ENCODE measurements at places on chromosomes 1 and 21.
A peak's percentile ranks its signal among the peaks of the same experiment; 100 is the strongest.

GRCh38 chr1:18673976-18674375 lies 43.3 kb downstream of the PAX7 start:
- DNase-seq: no peak

DNA sequence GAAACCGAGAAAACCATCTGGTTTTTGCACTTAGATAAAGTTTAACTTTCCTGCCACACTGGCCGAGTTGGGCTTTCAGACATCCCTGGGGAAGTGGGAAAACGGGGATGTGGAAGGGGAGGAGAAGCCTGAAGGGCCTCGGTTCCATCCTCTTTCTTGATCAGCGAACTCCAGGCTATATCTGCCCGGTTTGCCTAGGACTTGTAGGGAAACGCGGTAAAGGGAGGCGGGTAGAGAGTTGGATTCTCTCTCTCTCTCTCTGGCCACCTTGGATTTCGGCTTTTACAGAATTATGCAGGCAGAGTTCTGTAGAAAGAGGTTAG lies 4.6 kb upstream of the LHX8 start:
- no peak for DNase-seq

DNA sequence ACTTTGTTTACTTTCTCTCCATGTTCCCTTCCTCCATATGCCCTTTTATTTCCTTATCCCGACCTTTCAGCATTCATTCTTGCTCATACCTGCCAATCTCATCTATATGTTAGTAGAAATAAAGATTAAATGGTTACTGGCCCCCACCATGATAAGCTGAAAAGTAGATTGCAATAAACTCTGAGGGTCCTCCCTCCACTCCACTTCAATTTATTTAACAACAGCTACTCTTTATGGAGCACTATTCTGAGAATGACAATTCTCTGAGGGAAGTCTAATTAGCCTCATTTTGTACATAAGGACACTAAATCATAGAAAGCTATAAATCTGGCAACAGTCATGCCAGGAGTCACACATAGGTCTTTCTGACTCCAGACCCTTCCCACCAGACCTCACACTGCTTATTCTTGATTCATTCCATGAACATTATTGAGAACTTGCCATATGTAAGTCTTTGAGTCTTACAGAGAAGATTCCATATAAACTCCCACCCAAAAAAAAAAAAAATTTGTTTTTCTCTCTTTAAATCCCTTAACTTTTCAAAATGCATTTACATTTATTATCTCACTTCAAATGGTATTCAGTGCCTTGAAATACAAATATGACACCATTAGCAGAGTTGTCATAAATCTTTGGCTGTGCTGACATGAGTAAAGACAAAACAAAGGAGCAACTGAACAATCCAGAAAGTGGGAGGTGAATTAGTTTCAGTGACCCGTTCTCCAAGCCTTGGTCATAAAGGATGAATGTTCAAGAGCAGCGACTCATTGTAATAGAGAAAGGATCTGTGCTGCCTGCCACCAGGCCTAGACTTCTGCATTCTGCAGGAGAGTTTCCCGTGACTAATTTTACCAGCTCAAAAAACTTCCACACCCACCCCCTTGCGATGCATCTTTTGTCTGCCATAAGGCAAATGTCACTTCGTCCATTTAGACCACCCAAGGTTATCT lies 28.5 kb downstream of the PALMD start:
- no peak for DNase-seq

DNA sequence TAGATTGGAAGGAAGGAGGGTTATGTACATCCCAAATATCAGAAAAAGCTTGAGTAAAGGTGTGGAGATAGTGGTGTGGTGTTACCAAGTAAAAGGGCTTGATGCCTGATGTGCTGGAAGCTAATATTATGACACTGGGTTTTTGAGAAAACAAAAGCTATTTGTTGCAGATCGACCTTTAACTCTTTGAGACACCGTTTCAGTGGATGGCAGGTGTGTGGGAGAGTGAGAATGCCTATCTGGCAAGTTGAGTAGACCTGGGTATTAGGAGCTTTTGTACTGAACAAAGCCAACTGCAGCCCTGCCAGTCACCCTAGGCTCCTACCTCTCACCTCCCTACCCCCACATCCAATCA lies 1.4 kb downstream of the MMACHC start:
- DNase-seq: no peak

GRCh38 chr1:22121421-22121911 lies 21.4 kb downstream of the WNT4 start:
- no peak for DNase-seq

- DNase-seq: no peak
Measured at GRCh38 chr1:85406887-85407533, 57.9 kb downstream of the DDAH1 start.

DNA sequence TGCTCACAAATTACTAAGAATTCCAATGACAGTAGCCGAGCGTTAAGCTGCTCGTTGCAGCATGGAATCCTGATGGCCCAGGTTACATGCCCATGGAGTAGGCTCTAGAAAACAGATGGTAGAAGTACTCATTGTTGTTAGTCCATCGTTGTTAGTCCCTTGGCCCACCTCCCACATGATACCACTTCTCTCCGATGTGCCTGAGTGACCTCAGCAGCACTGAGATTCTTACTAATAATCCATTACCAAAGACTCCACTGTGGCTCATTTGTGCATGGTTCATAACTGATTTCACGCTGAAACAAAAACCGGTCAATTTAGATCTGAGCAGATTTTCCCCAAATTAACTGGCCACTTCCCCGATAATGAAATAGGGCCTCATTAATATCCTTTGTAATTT lies 772.3 kb upstream of the CXADR start:
- no peak for DNase-seq

- DNase-seq: no peak
Measured at GRCh38 chr1:68223687-68224086, 8.6 kb downstream of the WLS start.

GRCh38 chr1:53501065-53502005 lies 42.1 kb downstream of the DMRTB1 start:
- DNase-seq: no peak

DNA sequence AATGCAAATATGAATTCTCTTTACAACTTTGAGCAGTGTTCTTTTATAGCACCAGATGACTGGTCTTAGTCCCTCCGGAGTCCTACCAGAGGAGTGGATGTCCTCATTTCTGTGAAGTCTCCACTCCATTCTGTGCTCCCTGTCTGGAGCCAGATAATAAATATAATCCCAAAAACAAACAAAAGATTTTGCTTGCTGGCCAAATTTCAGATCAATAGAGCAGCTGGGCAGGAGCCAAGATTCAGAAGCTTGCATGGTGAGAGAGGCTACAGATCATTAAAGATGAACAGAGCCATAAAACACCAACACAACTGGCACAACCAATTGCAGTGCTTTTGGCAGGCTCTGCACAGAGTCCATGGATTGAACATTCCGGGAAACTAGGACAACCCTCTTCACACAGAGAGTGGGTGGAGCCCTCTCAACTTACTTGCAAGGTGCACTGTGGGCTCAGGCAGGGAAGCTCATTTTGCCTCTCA lies 231.5 kb upstream of the SNX7 start:
- DNase-seq: no peak

GRCh38 chr1:25031601-25031965 lies 101.5 kb upstream of the RUNX3 start:
- DNase-seq: peak; percentile 60

- DNase-seq: no peak
Measured at GRCh38 chr1:233189526-233189925, 106.0 kb downstream of the PCNX2 start.

- DNase-seq: no peak
Measured at GRCh38 chr1:58763214-58763613, 20.6 kb downstream of the JUN start.

DNA sequence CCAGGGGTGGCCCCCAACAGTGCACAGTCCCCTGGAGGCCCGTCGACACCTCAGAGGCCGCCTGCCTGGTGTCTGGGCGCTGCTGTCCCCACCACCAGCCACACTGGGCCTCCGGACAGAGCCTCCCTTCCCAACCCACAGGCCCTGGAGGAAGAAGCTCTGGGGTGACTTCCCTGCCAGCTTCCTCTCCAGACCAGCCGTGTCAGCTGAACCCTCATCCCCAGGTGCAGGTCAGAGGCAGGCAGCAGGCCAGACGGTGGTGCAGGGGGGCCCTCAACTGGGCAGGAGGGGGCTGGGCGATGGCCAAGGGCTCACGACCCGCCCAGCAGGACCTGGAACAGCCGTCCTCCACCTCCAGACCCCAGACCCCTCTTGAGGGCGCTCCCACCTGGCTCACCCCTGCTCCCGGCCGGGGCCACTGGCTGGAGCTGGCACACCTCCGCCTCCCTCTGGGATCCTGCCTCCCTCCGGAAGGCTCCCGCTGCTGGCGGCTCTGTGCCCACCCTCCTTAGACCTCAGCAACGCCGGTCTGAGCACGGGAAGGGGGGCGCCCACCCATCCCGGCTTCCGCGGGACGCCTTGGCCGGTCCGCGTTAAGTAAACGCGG lies 520 bp downstream of the TNFRSF18 start:
- DNase-seq: no peak

DNA sequence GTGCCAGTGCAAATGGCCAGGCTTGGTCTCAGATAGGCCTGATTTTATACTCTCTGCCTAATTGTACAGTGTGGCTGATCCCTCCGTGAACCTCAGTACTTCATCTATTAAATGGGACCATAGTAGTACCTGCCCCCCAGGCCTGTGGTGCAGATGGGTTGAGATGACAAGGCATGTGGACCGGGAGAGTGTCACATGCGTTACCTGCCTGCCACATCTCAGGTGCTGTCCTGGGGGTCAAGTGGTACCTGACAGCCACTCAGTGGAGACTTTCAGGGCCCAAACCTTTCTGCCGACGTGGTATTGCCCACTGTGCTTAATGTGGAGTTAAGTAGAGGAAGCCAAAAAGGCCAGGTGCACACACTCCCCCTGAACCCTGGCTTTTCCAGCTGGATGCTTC lies 197.3 kb downstream of the FOXD2 start:
- no peak for DNase-seq

DNA sequence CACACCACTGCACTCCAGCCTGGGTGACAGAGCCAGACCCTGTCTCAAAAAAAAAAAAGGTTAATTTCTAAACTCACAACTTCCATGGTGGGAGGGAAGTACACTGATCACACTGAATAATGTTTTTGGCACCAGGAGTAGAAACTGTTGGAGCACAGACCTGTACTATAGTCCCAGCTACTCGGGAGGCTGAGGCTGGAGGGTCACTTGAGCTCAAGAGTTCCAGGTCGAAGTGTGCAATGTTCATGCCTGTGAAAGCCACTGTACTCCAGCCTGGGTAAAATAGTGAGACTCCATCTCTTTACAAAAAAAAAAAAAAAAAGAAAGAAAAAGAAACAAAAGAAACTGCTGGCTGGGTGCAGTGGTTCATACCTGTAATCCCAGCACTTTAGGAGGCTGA lies 35.3 kb downstream of the TMEM50B start:
- DNase-seq: no peak

DNA sequence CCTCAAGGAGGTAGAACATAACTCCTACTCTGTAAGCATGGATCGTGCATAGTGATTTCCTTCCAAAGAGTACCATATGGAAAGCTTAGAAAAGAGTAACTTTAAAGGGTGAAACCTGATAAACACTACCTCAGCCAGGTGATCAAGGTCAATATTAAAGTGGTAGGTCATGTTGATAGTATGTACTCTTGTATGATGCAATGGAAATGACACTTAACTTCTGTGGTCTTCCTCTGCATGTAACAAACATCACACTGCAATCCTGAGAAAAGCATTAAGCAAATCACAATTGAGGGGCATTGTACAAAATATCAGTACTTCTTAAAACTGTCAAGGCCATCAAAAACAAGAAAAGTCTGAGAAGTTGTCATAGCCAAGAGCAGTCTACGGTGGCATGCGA lies 83.8 kb downstream of the LEPR start:
- no peak for DNase-seq

DNA sequence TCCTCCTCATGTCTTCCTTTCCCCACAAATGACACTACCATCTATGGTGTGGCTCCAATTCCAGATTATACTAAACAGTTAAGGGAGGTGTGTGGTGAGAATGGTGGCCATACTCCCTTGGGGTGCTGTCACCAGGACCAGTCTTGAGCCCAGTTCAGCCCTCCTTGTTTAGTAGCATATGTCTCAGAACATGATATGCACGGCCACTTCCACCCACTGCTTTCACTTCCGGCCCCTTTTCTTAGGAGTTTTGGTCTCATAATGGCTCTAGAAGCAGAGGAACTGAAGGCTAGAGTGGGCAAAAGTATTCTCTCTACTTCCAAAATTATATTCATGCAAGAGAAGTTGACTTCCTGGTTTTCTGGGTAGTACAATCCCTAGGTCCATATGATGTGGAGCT lies 45.3 kb upstream of the CACNA1E start:
- no peak for DNase-seq

DNA sequence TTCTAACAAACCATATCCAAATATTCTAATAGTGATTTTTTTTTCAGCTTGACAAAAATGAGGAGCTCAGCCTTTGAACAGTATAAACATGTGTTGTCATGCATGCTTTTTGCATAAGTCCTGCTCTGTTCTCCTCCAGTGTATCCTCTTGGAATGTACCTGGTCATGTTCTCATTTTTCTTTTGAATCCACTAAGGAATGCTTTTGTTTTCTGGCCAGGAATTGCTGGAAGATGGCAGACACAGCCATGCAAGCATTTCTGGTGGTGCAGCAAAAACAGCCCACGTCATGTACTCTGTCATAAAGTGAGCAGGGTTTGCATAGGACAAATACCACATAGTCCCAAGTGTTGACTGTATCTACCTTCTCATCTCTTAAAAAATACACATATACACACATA lies 11.5 kb upstream of the PLD5 start:
- DNase-seq: no peak

- no peak for DNase-seq
Measured at GRCh38 chr1:171438441-171438840, 46.9 kb upstream of the PRRC2C start.

- DNase-seq: peak; percentile 20
Measured at GRCh38 chr1:115089420-115090185, at the start of gene TSPAN2. Gene TSPAN2, minus strand, starts transcription at chr1:115089503. Its CDS starts 71 bp downstream, at chr1:115089432.

GRCh38 chr1:55957276-55957675 lies 622.1 kb downstream of the PLPP3 start:
- DNase-seq: no peak

DNA sequence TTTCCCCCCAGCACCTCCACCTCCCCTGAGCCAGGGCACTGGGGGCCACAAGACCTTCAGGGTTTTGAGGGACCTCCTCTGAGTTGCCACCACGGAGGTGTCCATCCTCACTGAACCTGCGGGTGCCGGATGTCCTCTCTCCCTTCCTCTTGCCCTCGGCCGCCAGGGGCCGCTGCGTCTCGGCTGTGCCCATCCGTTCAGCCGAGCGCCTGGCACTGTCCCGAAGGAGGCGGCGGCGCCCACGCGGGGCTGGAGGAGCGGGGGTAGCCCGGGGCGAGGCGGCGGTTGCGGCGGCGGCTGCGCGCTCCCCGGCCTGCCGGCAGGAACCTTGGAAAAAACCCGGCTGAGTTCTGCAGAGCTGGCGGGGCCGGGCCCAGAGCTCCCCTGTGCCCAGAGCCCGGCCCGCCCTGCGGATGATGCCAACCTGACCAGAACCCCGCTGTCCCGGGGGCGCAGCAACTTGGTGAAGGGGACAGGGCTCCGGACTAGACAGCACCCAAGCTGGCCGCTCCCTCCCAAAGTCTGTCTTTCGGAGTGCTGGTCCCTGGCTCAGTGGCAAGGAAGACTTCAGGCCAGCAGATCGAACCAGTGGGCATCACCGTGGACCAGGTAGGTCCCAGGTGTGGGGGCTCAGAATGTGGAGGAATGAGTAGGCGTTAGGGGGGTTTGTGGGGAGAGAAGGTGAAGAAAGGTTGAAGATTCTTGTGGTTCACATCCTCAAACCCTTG lies 3.7 kb upstream of the PPM1J start:
- DNase-seq: peak; percentile 64

All from activated T-cell treated with anti-CD3 and anti-CD28 coated beads for 24 hours (primary cell).